AG04449 (cell line): ENCODE measurements at places on chromosomes 16 and 17.

DNA sequence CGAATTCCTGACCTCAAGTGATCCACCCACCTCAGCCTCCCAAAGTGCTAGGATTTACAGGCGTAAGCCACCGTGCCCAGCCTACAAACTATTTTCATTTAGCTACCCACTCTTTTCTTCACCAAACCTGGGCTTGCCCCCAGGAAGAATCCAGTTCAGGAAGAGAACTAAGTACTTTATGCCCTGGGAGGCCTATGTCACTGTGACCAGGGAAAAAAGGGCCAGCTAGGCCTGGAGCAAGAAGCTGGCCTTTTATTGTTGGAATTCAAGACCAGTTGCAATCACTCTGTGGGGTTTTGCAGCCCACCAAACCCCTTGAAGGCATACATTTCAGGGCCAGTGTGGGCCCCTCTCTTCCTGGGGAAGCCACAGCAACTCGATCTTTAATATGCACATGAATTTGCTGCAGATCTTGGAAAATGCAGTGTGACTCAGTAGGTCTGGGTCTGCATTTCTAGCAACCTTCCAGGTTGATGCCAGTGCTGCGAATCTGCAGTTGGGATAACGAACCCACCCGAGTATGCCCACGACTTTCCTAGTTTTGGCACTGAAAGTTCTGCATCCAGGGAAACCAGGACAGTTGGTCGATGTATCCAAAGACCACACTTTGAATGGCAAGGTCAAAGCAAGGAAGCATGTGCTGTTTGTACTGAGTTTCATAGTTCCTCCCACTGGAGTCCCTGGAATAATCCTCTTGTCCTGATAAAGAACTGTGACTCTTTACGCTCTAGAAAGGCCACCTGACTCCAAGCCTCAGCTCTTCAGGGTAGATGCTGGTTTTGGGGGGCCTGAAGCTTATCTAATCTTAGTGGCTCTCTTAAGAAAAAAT, 7.2 kb upstream of the MRPS23 start:
- no peak for DNase-seq

- no peak for DNase-seq
Measured at GRCh38 chr17:29401258-29401657, 11.1 kb downstream of the TAOK1 start.

GRCh38 chr17:74444406-74444805, 12.5 kb downstream of the GPRC5C start:
- no peak for DNase-seq

- no peak for DNase-seq
Measured at GRCh38 chr17:50893183-50893993, 27.2 kb upstream of the TOB1 start.

GRCh38 chr17:571224-571623, 143.4 kb downstream of the VPS53 start:
- DNase-seq = no peak

DNA sequence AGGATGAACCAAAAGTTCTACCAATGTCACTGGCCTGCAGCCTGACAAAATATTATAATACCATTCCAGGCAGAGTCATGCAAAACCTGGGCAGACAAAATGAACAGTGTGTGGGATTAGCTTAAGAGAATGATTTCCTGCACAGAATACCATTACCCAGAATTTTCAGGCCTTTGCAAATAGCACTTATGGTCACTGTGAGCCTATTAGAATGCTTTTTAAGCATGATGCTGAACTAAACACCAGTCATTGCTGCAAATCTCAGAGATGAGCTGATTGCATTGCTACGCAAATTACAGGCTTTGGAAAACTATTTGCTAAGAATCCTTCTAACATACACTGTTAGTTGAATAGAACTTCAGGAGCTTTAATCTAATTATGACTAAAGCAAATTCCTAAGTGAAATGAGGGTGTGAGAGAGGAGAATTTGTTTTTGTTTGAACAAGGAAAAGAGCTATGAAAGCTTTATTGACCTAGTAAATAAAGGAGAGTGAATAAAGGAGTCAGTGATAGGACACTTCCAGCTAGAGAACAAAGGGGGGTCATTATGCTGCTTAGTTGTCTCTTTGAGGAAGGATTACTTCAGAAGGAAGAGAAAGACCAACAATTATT, 398.8 kb downstream of the HS3ST3B1 start:
- DNase-seq = no peak

GRCh38 chr17:40839194-40839593, 16.8 kb upstream of the KRT10 start:
- no peak for DNase-seq

DNA sequence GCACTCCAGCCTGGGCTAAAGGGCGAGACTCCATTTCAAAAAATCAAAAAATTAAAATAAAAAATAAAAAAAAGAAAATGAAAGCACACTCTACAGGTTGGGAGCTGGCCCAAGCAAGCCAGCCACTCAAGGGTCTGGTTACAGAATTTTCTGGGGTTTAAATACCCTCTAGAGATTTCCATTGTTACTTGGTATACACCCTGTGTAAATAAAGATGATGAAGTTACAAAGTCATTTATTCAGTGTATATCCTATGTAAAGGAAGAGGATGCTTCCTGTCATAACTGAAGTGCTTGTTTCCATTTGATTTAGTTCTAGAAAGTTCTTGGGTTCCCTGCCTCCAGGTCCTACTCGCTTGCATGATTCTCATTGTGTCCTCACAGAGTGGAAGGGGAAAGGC, 79.9 kb upstream of the C17orf78 start:
- DNase-seq = no peak

- no peak for DNase-seq
Measured at GRCh38 chr17:37430051-37430627, 23.5 kb downstream of the TADA2A start.

DNA sequence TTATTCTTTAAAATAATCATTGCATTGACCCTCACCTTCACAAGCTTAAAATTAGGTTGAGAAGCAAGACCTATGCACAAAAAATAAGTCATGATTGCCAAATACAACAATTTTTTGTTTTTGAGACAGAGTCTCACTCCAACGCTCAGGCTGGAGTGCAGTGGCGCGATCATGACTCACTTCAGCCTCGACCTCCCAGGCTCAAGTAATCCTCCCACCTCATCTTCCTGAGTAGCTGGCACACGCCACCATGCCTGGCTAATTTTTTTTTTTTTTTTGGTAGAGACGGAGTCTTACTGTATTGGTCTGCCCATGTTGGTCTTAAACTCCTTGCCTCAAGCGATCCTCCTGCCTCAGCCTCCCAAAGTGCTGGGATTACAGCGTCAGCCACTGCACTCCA, 24.2 kb downstream of the ZNF652 start:
- DNase-seq = no peak

- no peak for DNase-seq
Measured at GRCh38 chr17:78228176-78228575, 3.3 kb upstream of the TMEM235 start.

- DNase-seq = no peak
Measured at GRCh38 chr16:66364117-66364958, 2.2 kb upstream of the CDH5 start.

DNA sequence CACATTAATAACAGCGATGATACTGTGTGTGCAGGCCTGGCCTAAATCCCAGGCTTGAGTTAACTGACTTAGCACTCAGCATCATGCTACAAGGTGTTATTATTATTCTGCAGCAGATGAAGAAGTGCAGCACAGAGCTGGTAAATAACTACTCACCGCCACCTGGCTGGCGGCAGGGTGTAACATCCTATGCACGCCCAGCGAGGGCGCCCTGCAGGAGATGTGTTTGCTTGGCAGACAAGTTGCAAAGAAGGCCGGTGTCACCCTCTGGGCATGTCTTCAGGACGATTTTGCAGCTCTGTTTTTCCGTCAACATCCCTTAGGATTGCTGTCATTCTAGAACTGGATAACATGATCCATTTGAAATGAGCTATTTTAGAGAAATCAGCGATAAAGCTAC, 30.1 kb downstream of the DNAH9 start:
- DNase-seq = no peak

DNA sequence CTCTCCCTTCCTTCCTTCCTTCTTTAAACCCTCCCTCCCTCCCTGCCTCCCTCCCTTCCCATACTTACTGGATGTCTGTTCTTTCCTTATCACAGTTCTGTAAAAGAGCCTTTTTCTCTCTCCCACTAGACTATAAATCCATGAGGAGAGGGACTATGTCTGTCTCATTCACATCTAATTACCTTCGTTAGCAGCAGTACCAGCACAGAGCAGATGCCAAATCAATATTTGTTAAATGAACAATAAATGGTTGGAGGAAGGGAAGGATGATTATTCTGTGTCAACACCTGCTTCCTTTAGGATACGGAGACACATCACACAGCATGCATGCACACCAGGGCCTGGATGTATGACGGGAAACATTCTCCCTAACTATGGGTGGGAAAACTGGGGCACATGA, 94.2 kb downstream of the DNAH3 start:
- no peak for DNase-seq

DNA sequence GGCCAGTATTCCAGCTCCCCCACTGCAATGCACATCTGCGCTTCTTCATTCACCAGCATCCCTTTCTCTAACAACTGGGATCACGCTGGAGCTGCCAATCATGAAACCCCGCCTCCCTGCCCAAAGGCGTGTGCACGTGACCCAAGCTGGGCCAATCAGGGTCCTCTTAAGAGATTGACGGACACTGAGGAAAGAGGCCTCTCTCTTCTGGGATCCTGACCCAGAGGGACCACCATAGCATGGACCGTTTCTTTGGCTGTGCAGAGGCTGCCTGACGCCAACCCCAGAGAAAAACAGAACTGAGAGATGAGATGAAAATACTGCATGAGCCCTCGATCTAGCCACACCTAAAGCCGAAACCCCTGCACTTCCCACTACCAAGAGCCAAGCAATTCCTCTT, 32.0 kb downstream of the COTL1 start:
- DNase-seq = no peak

DNA sequence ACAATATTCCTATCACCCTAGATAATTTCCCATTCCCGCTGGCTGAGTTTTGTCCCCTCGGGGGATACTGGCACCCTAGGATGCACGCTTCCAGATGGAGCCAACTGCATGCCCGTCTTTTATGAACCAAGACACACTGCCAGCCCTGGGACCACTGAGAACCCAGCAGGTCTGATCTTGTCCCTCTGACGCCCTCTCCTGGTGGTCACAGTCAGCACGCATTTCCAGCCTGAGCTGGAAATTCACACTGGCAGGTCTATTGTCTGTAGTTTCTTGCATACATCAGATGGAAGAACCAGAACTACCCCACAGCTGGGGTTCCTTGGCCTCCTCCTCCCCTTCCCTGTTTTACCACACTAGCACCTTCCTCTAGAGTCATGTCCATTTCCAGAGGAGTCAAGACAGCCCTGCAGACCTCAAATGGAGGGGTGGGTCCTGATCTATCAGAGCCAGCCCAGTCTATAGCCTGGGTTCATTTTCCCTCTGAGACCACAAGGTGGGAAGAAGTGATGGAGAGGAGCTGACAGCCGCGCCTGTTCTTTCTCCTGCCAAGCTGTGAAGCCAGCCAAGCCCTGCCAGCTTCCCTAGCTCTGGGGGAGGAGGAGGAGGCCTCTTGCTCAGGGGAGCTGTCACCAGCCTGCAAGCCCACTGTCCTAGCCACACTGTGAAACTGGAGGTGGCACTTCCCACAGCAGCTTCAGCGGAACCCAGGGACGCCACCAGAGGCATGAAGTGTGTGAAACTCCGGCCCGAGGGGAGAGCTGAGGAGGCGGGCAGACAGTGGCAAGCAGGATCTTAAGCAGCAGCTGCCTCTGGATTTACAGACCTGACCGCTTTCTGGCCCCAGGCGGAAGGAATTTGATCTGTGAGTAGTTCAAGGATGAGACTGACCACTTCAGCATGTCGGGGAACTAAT, 29.3 kb downstream of the MXRA7 start:
- DNase-seq = no peak

DNA sequence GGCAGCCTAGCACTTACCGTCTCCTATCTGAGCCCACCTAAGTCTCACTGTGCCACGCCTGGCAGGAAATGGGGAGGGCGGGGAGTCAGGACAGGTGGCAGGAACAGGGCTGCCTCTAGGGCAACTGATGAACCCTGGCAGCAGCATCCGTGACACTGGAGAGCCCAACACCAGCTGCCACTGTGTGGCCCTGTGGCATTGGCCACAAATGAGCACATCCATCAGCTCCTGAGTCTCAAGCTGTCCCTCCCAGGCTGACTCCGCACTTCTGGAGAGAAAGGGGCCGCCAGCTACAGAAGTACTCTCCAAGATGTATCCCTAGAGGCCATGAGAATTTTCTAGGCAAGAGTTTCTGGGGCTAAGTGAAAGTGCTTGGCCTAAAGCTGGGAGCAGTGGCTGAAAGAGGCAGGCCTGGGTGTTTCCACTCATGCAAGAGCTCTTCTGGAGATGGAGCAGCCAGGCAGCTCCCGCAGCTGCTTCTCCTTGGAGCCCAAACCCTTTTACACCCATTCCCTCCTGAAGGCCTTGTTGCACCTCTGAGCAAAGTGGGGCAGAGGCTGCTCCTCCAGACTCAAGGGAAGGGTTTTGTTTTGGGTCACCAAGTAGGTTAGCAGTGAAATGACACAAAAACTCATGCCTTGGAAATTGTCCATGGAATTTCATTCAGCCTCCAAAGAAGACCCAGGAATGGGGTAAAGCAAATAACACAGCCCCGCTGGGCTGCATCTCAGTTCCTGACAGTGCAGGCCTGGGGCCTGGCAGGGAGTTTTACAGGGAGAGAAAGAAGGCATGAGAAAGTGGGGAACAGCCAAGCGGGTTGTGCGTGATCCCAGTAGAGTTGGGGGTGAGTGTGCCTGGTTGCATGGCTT, 25.8 kb downstream of the PEMT start:
- DNase-seq = no peak

DNA sequence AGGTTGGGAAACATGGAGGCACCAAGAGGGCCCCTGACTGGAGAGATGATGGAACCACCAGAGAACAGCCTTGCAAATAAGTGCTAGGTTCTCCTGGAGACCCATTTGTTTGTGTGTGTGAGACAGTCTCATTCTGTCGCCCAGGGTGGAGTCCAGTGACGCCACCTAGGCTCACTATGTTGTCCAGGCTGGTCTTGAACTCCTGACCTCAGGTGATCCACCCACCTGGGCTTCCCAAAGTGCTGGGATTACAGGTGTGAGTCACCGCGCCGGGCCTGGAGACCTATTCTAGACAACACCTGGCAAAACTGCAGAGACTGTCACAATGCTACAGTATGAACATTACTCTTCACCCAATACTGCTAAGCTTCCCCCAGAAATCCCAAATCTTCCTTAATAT, 1.5 kb downstream of the NPLOC4 start:
- no peak for DNase-seq

DNA sequence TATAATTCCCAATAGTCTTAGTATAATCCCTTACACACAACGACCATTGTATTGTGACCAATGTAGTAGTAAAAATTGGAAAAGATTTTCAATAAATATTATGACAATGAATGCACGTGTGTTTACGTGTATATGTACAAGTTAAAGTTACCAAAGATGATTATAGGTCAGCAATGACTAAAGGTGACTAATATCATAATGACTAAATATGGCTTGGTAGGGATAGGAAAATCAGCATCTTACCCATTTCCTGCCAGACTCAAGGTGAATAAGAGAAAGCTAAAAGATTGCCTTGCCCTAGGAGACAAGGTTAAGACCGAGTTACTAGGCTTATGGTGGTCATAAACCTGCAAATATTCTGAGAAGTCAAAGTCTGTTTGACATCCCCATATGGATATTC, 34.4 kb downstream of the CPD start:
- no peak for DNase-seq
